ENCODE measurements at places on chromosomes 2 and 18.
A peak's percentile ranks its signal among the peaks of the same experiment; 100 is the strongest.

DNA sequence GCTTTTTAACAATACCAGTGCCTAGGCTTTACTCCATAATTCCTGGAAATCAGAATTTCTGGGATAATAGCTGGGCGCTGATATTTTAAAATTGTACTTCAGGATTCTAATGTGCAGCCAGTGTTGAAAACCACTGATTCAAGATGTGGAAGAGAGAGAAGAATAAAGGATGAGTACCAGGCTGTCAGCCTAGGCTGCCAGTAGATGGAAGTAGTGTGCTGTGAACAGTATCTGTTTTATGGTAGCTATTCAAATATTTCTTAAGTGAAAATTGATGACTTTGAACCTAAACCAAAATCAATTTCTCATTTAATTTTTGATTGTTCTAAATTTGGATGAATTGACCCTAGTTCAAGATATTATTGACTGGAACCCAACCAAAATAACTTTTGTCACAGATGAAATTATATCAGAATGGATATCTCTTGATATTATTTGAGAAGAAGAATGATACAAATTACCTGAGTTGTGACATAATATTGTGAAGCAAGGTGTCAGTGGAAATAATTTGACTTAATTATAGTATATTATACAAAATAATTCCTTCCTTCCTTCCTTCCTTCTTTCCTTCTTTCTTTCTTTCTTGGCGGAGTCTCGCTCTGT is 88.0 kb downstream of the COMMD1 start:
- peak; percentile 49 for DNase-seq

GRCh38 chr2:6942848-6943247 is 25.6 kb downstream of the RNF144A start:
- no peak for DNase-seq

- DNase-seq, result no peak
Measured at GRCh38 chr18:50334546-50335152, 40.2 kb upstream of the SKA1 start.

- DNase-seq, result no peak
Measured at GRCh38 chr2:37400041-37400440, 55.6 kb downstream of the QPCT start.
